ENCODE measurements at places on chromosomes 16 and 17.

- no peak for DNase-seq
Observed at GRCh38 chr16:7404217-7404616, 71.6 kb downstream of the RBFOX1 start.

DNA sequence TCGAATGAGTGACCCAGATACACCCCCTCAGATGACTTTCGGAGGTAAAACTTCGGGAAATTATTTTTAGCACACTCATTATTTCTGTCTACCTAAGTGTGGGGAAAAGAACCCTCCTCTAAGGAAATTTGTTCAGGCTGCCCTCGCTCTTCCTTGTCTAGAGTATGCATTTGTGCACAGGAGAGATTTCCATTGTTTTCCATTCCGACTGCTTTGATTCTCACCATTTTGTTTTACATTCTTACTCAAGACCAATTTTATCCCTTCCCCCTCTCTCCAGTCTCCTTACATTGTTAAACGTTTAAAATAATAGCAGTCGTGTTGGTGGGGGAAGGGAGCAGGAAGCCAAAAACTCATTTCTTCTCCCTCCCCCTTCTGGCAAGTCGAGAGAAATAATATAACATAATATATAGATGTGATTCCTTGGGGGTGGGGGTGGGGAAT, 1.5 kb upstream of the CHD3 start:
- no peak for DNase-seq

DNA sequence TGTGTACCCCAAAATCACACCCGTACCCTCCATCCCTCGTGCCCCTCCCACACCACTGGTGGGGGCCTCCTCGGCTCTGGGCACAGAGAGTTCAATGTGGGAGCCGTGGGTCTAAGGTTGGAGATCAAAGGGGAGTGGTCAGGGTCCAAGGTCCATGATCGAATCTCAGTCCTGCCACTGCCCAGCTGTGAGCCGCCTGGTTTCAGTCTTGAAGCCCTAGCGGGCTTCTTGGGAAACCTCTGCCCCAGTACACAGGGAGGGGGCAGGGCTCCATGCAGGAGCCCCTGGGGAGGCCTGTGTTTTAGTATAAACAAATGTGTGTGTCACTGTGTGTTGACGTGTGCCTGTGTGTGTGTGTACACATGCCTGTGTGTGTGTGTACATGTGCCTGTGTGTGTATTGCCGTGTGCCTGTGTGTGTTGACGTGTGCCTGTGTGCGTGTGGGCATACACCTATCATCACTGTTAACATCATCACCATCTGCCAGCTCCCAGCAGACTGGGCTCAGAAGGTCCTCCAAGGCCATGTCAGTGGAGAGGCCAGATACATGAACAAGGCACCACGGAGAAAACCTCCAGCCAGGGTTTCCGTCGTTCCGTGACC, 26.5 kb upstream of the ZNF469 start:
- DNase-seq: no peak

GRCh38 chr16:2848933-2849725, 8.8 kb downstream of the PRSS22 start:
- no peak for DNase-seq

DNA sequence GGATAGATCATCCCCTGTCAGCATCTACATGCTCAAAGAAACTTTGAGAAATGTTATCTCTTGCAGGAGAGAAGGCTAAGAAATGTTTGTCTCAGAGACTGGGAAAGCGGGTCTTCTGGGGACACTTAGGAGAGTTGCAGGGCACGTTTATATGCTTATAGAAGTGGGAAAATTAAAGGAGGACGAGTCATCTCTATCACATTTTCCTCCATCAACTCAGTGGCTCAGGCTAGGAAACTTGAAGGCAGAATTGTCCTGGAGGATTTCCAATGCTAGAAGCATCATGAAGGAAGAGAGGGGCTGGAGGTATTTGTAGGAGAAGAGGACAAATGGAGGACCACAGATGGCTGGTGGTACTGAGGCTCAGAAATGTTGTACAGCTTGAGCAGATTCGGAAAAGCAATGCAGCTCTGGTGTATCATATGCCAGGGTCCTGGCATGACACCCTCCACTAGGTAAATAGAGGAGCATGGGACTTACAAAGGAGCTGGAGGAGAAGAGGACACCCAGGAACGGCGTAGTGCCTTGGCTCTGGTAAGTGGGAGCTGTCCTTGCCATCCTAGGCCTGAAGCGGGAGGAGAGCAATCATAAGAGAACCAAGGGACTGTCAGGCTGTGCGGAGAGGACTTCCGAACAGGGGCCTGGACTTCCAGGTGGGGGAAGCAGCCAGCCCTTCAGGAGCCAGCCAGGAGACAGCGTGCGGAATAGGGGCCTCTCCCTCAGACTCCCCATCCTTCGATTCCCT, 4.5 kb upstream of the HS3ST3B1 start:
- DNase-seq: no peak

GRCh38 chr17:1012823-1013728, 16.1 kb downstream of the TIMM22 start:
- DNase-seq: no peak

GRCh38 chr17:28096756-28097155, 54.3 kb downstream of the NLK start:
- no peak for DNase-seq

- DNase-seq: no peak
Observed at GRCh38 chr16:46950009-46950408, 23.5 kb downstream of the DNAJA2 start.

- DNase-seq: no peak
Observed at GRCh38 chr17:42562388-42563142, 617 bp downstream of the COASY start.

GRCh38 chr17:75317671-75318070, 28.4 kb upstream of the SLC25A19 start:
- DNase-seq: no peak

GRCh38 chr16:4703906-4704305, 10.5 kb downstream of the NUDT16L1 start:
- DNase-seq: no peak

DNA sequence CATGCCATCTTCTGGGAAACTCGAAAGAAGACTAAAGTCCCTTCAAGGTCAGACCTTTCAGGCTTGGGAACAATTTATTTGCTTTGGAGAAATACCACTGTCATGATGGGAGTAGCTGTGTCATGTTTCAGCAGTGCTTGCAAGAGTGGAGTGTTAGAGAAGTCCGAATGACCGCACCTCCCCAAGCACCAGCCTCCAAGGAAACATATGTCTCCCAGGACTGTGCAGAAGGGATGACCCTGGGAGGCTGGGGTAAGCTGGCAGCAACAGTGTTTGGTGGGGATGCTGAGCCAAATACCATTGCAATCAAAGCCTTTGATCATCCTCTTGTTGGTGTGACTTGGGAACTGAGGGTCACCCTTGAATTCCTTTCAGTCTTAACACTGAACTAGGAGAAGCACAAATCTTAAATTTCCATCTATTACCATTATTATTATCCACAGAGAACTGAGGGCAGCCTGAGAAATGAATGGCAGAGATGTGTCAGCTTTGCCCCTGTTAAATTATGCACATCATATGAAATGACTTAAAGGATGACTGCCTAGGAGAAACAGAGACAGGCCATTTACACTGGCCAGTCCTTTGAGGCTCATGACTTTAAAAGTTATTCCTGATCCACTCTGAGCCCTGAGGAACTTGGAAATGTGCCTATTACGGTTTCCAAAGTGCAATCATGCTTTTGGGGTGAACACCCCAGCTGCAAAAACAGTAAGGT, 244.9 kb downstream of the CA10 start:
- DNase-seq: no peak

- no peak for DNase-seq
Observed at GRCh38 chr17:57415751-57416207, 159.5 kb downstream of the MSI2 start.

Data from stimulated activated CD8-positive, alpha-beta memory T cell treated with anti-CD3 and anti-CD28 coated beads, Interleukin-15, amount 100 ng/mL, for 1 hour (primary cell).